Epithelial cell of prostate (primary cell): ENCODE measurements at places on chromosomes 1 and 21.

- no peak for DNase-seq
These were observed 28.8 kb downstream of the QSOX1 start for GRCh38 chr1:180183426-180183825.

GRCh38 chr1:193355626-193356025 is 169.2 kb upstream of the B3GALT2 start:
- DNase-seq = no peak

DNA sequence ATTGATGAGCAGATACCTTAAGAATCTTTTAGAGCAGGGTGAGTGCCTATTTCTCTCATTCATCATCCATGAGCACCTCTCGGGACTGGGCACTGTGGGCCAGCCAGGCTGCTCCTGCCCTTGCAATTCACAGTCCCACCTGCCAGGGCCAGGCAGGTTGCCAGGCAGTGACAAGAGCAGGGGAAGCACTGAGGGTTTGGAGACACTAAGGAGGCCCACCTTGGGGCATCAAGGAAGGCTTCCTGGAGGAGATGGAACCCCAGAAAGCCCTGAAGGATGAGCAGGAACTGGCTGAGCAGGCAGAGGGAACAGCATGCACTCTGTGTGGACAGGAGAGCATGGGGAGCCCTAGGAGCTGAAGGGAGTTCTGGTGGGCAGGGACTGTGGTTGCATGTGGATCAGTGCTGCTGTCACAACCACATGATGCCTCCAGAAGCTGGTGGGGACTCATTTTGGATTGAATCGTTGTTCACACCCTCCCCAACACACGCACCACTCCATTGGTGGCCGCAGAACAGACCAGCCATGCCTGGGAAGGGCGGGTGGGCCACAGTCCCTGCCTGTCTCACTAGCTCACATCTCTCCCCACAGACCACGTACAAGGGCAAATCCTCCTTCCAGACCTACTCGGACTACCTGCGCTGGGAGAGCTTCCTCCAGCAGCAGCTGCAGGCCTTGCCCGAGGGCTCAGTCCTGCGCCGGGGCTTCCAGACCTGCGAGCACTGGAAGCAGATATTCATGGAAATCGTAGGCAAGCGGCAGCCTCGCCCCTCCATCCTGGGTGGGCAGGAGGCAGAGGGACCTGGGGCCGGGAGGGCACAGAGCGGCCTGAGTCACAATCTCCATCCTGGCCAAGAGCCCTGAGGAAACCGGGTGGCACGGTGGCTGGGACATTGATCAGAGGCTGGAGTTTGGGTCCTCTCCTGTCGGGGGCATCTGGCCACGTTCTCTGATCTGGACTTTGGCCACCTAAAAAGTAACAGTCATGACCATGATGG is 55.1 kb downstream of the DISP3 start:
- DNase-seq = no peak

- DNase-seq = no peak
These were observed 109.2 kb downstream of the TTLL7 start for GRCh38 chr1:83889707-83890106.

DNA sequence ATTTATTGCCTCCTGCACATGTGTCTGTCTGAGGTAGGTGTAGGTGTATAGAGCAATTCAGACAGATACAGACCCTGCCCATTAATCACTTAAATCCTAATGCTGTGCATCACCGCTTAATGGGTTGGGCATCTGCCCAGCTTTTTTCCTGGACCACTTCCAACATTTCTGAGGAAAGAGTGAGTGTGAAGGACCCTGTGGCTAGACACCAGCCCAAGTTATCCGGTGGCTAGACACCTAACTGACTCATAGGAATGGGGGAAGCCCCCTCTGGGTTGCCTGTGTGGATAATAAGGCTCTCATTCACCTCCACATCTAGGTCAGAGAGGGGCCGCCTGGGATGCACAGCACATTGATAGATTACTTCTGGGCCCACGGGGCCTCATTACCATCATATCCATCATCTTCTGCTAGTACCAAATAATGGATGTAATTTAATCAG is 121.1 kb upstream of the RAVER2 start:
- peak; percentile 78 for DNase-seq

GRCh38 chr1:54833121-54833520 is 32.0 kb upstream of the TTC22 start:
- DNase-seq = no peak

- no peak for DNase-seq
These were observed 566 bp upstream of the PAQR7 start for GRCh38 chr1:25875856-25876692.

DNA sequence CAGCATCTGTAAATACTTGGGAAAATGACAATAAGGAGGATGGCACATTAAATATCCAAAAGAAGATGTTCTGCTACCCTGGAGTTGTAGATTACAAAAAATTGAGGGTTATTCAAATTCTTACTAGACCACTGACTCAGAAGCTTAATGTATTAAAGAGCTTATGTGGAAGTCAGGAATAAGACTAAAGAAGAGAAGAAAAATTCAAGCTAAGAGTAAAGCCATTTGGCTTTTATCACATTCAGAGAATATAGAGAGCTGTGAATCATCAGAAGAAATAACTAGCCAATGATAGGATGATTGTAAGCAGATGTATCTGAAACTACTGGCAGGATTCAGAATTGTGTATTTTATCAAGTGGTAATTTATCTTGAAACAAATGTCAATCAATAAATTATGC is 237.0 kb downstream of the TBX15 start:
- no peak for DNase-seq

DNA sequence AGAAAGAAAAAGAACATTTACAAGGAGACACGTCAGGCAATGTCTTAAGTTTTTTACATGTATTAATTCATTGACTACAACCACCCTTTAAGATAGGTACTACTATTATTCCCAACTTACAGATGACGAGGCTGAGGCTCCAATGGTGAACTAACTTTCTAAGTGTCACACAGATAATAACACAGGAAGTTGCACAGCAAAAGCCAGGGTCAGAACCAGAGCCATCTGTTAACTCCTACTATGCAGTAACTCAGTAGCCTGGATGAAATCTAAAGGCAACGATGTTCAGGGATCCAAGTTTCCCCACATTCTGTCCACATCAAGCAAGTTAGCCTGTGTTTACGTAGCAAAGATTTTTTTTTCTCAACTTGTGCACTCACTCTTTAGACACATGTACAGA is 371.7 kb downstream of the PTPRC start:
- no peak for DNase-seq

GRCh38 chr1:45913183-45913683 is 109.8 kb downstream of the MAST2 start:
- no peak for DNase-seq

DNA sequence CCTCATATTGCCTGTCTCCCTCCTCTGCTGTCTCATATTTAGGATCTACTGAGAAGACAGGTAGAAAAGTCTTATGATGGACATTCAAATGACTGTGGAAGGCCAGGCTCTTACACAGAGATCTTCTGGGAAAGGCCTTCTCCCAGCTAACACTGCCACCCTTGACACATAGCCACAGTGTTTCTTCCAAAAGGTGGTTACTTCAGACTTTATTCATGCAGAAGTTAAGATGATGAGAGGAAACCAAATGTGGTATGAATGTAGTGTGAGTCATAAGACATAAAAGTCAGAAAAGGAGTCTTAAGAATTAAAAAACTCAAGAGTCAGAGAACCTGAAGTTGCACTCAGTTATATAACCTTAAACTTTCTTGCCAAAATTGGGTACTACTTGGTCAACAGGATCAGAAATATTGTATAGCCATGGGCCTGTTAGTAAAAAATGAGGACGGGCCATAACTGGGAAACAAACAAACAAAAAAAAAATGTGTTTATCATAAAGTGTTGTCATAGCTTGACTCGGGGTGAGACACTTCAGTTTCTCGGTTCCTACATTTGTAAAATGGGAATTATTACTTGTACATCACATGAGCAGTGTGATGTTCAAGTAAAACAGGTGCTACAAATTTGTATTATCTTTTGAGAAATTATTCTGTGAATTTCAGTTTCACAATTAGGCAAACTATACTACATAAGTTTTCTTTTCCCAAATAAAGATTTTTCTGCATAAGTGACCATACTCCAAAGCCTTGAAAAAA is 1.2 kb upstream of the DENND1B start:
- DNase-seq = peak; percentile 49

DNA sequence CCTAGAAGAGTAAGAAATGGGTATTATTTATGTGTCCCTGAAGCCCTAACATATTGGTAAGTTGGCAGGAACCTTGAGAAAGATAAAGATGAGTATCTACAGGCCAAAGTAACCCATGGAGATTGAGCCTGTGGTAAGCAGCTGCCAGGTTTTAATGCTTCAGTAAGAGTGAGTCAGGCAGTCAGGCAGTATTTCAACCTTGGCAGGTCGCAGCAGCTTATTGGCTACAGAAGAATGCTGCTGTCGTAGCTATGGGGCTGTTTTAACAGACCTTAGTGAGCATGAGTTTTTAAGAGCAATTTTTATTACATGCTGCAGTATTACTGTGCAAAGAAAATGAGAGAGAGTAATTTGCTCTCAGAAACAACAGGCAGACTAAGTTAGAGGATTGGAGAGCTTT is 10.3 kb upstream of the SLC30A10 start:
- peak; percentile 66 for DNase-seq

GRCh38 chr1:165228676-165229075 is 127.8 kb downstream of the LMX1A start:
- no peak for DNase-seq

- peak; percentile 24 for DNase-seq
These were observed 34.7 kb downstream of the WASF2 start for GRCh38 chr1:27455139-27455811.

DNA sequence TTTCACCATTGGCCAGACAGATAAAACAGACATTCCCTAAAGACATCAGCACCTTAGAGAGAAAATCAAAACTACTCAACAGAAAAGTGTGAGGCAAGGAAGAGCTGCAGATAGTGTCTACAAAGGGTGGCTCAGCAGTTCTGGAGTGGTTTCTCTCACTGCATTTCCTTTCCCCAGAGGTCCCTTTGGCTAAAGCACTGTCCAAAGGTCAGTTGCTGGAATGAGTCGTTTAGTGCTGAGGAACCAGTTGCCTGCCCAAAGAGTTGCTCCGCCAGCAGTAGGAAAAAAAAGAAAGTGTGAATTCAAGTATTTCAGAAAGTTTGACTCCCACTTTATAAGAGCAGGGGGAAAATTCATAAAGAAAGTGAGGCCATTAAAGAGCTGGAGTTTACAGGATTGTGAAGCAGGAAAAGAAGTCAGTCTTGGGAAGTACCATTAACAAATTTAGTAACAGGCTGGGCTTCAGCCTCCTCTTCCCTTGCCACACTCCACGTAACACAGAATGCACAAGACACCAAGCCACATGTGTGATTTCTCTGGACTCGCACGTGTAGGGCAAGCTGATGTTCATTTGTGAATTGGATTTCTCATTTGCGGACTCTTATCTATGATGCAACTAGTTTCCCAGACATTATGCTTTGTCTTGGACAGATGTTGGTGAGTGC is 122.2 kb downstream of the RUNX1 start:
- DNase-seq = no peak

DNA sequence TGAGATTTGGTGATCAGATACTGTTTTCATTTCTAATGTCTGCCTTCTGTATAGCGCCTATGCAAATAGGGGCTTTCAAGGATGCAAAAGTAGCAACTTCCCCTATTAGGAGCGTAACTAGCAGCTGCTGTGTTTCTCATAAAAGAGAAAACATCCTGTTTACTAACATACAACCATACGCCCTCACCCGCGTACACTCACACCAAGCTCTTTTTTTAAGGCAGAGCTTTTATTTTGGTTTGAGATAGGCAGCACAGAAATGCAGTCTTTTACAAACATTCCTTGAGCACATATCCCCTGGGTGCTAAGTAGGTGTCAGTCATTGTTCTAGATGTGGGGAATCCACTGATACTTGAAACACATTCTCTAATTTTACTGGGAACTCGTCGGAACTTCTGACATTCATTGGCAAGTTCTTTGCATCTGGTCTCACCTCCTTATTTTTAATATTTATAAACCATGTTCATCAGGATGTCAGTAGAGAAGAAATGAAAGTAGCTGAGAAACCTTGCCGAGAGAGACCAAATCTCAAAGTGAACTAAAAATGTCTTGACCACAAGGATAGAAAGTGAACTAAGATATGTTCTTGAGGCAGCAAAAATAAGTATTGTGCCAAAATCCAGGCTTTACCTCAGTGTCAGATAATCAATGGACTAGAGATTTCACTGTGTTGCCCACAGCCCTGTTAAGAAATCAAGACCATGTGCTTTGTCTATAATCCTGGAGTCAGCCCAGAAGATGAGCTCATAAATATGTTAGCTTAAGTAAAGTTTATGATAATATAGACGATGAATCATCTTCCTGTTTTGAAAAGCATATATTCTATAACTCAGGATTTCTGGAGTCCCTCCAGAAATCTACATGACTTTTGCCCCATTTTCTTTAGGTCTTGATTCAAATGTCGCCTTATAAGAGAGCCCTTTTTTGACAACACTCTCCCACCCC is 350.9 kb downstream of the ST6GALNAC3 start:
- DNase-seq = no peak

DNA sequence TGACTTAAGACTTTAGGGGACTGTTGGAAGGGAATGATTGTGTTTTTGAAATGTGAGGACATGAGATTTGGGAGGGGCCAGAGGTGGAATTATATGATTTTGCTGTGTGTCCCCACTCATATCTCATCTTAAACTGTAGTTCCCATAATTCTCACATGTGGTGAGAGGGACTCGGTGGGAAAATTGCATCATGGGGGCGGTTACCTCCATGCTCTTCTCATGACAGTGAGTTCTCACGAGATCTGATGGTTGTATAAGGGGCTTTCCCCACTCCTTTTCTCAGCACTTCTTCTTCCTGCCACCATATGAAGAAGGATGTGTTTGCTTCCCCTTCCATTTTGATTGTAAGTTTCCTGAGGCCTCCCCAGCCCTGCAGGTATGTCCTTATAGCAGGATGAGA is 35.0 kb upstream of the SCAF4 start:
- DNase-seq = no peak

- DNase-seq = no peak
These were observed 75.2 kb downstream of the SH3GLB1 start for GRCh38 chr1:86779308-86780191.

DNA sequence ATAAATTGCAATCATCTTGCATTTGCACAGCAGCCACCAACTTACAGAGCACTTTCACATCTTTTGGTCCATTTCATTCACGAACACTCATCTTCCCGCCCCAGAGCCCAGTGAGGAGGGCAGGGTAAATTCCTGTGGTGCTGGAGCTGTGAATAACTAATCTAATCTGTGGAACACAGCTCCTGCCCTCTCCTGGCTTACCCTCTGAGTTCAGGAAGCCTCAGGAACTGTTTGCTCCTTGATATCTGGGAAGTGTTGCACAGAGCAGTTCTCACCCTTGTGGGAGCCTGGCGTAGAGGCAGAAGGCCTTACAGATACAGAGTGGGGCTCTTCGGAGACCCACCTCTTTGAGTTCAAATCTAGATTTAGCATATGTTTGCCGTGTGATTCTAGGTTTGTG is 11.6 kb upstream of the RD3 start:
- DNase-seq = no peak
